DMS53 (cell line): ENCODE measurements at places on chromosomes 3 and 15.

DNA sequence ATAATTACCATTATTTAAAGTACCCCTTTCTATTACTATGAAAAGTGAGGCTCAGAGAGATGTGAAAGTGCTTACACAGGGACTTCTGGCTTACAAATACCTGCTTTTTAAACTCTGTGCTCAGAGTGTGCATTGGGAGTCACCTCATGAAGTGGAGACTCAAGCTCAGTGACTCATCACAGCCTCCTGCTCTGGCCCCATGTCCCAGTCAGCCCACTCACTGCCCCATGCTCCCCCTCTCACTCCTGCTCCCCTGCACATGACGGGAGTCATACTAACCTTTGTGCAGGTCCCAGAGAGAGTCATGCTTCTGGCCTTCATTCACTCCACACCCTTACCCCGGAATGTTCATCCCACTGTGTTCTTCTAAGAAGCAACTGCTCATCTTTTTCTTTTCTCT is 20.2 kb downstream of the CCR1 start:
- peak; percentile 12 for DNase-seq

- no peak for DNase-seq
Observed at GRCh38 chr3:13274551-13275332, 145.4 kb downstream of the NUP210 start.

- no peak for DNase-seq
Observed at GRCh38 chr3:4044619-4045018, 245.4 kb downstream of the LRRN1 start.

GRCh38 chr15:37079726-37080125 is 20.6 kb downstream of the MEIS2 start:
- DNase-seq = no peak

DNA sequence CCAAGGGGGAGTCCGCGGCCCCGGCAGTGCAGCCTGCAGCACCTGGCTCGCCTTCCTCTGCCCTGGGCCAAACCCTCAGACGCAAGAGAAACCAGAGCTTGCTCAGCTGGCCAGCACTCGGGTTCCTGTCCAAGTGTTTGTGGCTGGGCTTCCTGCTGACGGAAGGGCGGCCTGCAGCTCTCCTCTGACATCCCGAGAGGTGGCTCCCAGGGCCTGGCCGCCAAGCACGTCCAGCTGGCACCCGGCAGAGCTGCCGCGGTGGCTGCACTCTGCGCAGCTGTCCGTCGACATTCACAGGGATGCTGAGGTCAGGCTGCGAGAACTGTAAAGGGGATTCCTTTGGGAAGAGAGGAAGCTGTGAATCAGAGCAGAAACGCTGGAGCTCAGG is 85.6 kb downstream of the CPN2 start:
- peak; percentile 85 for DNase-seq

DNA sequence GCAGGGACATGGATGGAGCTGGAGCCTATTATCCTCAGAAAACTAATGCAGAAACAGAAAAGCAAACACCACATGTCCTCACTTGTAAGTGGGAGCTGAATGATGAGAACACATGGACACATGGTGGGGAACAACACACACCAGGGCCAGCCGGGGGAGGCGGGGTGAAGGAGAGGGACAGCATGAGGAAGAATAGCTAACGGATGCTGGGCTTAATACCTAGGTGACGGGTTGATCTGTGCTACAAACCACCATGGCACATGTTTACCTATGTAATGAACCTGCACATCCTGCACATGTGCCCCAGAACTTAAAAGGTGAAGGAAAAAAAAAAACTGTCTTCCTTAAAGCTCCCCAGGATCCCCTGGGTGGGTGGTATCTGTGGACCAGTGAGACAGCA is 87.1 kb downstream of the ADAMTS17 start:
- DNase-seq = no peak

- DNase-seq = no peak
Observed at GRCh38 chr3:73683706-73684105, 59.0 kb upstream of the PDZRN3 start.

DNA sequence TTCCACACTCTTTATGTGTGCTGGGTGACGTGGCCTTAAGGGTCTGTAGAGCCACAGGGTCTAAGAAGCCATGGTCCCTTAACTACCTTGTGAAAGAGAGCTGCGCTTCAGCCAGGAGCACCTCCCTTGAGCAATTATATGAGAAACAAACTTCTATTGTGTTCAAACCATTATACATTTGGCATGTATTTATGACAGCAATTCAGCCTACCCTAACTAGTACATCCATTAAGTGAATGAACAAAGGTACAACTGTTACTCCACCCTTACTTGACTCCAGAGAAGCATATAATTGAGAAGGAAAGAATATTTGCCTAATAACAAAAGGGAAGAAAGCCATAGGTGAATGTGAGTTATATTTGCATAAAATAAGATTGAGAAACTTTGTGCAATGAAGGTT is 69.8 kb upstream of the BOC start:
- no peak for DNase-seq

DNA sequence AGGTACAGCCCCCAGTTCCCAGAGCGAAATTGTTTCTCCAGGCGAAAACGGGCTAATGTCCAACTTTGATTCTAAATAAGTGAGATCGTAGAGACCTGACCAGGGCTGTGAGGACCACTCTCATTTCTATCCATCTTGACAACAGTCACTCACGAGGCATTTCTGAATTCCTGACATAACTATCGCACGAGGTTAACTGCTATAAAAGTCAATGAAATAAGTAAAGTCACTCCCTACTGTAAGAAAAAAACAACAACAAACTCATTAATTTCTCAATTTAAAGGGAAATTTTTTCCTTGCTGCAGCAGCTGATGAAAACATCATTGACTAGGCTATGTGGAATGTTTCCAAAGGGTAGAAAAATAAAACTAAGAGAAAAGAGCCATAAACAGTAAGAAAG is 69.1 kb downstream of the GREM1 start:
- DNase-seq = no peak

DNA sequence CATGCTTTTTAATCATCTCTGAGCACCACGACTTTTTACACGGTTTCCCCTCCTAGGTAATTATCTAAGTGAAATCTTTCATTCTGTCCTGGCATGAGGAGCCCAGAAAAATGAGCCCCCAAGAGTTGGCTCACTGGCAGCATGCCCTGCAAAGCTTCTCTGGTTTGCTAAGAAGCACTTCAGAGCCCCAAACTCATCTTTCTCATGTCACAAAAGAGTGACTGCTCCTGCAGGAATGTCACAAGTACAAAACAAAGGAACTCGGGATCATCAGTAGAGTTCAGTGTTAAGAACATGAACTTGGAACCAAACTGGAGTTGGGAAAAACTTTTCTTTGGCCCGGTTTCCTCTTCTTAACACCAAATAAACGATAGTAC is 123.9 kb downstream of the FOXB1 start:
- DNase-seq = no peak

DNA sequence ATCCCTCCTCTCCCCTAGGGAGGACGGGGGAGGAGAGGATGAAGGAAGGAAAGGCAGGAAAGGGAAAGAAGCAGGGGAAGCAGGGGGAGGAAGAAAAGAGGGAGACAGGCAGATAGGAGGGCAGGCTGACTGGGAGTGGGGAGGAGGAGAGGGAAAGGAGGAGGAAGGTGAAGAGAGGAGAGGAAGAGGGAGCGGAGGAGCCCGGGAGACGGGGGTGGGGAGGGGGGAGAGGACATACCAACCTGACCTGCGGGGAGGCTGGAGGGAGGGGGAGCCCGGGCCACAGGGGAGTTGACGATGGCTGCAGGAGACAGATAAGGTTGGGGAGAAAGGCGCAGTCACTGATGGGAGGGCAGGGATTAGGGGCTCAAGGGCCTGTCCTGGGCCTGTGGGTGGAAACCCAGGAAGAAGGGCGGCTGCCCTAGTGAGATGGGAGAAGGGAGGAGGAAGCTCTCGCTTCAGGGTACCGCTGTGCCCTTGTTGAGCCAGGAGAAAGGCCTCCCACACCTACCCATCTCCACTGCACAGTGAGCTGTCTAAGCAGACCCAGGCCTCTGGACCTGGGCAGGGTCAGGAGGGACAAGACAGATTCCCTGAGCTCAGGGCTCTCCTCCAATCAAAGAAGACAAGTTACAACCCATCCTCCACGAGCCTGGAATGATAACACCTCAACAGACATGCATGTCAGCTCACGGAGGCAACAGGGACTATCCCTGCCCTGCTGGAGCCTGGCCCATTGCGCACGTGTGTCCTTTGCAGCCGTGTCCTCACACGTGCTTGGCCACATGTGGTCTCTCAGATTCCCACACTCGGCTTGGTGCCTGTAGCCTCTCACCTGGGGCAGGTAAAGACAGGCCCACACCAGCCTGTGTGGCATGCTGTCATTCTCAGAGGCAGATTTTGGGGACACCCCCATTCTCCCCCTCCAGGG is 27.9 kb downstream of the C3orf18 start:
- DNase-seq = no peak

- DNase-seq = no peak
Observed at GRCh38 chr3:180973543-180973942, 16.0 kb downstream of the DNAJC19 start.

DNA sequence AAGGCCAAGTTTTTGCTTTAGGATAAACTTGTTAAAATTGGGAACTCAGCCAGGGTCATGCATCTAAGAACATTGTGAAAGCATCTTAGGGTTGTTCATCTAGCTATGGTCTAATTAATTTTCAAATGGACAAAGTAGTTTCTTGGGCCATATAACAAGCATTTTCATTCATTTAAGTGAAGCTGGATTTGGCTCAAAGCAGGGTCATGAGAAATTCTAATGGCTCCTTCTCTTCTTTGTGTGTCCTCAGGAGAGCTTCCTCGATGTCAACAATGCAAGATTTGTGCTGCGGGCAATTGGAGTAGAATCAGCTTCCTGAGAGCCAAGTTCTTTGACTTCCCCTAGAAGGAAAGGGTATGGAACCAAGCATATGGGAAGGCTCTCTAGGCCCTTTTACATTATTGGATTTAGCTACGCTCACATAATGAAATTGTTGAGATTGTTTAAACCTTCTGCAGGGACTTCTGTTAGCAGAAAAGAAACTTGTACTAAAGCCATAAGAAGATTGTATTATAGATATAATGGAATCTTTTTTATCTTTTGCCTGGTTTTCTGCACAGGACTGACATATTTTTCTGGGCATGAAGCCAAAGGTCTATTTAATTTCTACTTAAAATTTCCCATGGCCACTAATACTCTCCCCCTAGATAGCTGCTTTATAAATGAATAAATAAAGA is 1.8 kb upstream of the SAMMSON start:
- no peak for DNase-seq

DNA sequence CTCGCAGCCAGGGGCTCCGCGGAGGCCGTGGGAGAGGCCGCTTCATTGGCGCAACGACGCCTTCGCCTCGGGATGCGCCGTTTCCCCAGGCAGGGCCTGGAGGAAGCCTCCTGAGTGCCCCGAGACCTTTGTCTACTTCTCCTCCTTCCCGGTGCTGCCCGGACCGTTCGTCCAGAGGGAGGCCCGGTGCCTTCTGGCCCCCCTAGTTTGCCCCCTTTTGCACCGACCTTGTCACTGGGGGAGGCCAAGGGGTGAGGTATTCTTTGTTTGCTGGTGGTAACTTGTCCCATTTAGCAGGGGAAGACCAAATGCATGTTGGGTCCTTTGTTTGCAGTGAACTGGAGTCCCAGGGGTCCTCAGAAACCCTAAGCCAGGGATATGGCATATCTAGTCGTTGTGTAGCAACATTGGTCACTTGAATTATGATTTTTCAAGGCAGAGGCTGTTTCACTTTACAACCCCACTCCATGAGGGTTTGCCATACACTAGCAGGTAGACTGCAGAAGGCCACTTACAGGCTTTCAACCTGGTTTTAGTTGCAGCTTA is 615 bp downstream of the DHX30 start:
- no peak for DNase-seq

- DNase-seq = peak; percentile 42
Observed at GRCh38 chr3:122100591-122101463, 45.7 kb downstream of the CD86 start.

DNA sequence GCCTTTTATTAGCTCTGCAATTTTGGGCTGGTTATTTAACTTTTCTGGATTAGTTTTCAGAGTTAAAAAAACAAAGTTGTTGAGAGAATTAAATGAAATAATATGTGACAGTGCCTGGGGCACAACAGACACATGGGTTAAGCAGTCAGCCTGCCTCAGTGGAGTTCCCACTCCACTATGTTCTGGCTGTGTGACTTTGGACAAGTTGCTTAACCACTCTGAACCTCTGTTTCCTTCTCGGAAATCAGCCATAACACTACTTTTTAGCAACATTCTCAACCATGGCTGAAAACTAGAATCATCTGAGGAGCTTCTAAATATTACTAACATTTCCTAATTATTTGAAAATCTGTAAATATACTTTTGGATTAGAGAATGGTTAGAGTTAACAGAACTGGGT is 56.5 kb upstream of the SLC6A11 start:
- no peak for DNase-seq

DNA sequence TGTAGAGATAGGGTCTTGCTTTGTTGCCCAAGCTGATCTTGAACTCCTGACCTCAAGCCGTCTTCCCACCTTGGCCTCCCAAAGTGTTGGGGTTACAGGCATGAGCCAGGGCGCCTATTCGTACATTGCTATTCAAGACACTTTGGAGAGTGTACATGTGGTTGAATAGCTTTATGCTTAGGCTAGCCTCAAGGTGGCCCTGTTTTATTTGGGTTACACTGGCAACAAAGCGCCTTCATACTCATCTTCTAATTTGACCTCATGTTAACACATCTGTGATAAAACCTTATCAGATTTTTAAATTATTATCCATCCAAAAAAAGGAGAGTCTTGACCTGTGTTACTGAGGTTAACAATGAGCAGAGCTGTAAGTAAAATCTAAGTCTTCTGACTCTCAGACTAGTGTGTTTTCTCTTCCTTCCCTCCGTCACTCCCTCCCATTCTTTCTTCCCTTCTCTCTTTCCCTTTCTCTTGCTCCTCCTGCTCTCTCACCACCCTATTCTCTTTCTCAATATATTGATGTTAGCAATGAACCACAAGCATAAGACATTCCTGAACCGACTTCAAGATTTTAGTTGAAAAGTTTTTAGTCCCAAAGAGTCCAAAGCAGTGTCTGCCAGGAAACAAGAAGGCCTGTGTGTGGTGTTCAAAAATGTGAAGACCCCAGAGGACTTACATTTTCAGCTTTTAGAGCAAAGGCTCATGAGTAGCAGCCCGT is 603.7 kb upstream of the CFAP20DC start:
- no peak for DNase-seq

- peak; percentile 10 for DNase-seq
Observed at GRCh38 chr3:45499529-45499928, 95.0 kb upstream of the LIMD1 start.

GRCh38 chr15:49323207-49323606 is 99.8 kb upstream of the FGF7 start:
- DNase-seq = no peak

- DNase-seq = no peak
Observed at GRCh38 chr3:38017445-38018295, 11.8 kb downstream of the PLCD1 start.

DNA sequence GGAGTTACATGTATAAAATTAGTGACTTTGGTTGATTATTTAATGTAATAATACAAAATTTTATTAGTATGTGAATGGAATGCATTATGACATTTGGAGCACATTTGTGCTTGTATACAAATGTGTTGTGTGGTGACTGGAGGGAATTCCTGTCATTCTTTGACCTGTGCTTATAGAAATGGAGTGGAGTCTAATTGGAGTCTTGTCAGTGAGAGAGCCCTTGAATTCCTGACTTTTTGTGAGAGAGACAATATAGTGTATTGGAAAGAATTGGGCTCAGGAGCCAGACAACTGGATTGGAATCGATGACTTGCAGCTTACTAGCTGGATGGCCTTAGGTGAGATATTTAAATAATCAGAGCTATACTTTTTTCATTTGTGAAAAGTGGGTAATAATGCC is 9.4 kb downstream of the TCF12 start:
- DNase-seq = no peak

GRCh38 chr3:165103616-165104015 is 25.3 kb upstream of the SI start:
- DNase-seq = no peak

- no peak for DNase-seq
Observed at GRCh38 chr15:73763931-73764330, 10.8 kb upstream of the INSYN1 start.
